ENCODE measurements at places on chromosomes 5 and 9.

GRCh38 chr9:120619751-120620655, 40.0 kb upstream of the CDK5RAP2 start:
- no peaks in the 10 kb centered on the region for H3K27me3 ChIP-seq
- H3K27ac ChIP-seq = no peak overlapping the region
- DNase-seq = peak; percentile 69
- no peak overlapping the region for H3K4me3 ChIP-seq
- H3K36me3 ChIP-seq = no peaks in the 10 kb centered on the region

DNA sequence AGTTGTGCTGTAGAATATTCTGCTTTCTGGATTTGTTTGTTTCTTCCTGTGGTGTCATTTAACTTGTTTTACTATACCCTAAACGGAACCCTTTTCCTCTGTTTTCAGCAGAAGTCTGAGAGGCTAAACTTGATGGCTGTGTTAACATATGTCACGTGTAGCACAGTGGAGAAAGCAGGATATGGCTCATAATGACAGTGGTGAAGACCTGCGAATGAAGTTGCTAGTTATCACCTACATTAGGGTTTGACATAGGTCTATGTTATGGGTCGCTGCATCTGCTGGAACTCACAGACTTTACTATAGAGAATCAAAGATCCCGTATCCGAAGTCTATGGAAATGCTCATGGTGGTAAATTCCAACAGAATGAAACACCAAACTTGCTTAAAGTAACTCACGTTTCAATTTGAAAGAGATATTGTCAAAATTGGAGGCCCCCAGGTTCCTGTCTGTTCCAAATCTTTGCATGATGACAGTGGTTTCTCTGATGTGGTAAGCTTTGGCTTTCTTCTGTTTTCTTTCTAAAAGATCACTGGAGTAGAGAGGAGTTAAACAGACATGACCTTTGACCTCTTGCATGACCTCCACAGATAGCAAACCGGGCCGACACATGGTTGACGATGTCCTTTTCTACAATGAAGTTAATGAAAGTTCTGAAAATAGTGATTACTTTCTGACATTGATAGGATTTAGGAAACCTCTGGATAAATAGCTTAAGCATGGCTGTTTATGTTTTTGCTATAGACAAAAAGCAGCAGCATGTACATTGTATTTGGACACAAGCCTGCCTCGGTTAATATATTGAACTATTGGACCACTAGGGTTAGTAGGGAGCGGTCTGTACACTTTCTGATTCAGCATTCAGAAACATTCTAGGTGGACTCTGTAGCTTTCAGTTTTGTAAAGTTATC, 3.1 kb upstream of the CATSPER3 start:
- H3K4me1 ChIP-seq = peaks cover 9% of the 10 kb centered on the region
- no peak for DNase-seq
- no peak overlapping the region for H3K27ac ChIP-seq
- H3K36me3 ChIP-seq = no peaks in the 10 kb centered on the region
- H3K4me3 ChIP-seq = no peak overlapping the region
- no peaks in the 10 kb centered on the region for H3K27me3 ChIP-seq

- peaks cover 13% of the 10 kb centered on the region for H3K36me3 ChIP-seq
- no peaks in the 10 kb centered on the region for H3K27me3 ChIP-seq
- H3K4me3 ChIP-seq = no peak overlapping the region
- no peak overlapping the region for H3K27ac ChIP-seq
Measured at GRCh38 chr9:123099548-123099947, 66.1 kb downstream of the GPR21 start.

DNA sequence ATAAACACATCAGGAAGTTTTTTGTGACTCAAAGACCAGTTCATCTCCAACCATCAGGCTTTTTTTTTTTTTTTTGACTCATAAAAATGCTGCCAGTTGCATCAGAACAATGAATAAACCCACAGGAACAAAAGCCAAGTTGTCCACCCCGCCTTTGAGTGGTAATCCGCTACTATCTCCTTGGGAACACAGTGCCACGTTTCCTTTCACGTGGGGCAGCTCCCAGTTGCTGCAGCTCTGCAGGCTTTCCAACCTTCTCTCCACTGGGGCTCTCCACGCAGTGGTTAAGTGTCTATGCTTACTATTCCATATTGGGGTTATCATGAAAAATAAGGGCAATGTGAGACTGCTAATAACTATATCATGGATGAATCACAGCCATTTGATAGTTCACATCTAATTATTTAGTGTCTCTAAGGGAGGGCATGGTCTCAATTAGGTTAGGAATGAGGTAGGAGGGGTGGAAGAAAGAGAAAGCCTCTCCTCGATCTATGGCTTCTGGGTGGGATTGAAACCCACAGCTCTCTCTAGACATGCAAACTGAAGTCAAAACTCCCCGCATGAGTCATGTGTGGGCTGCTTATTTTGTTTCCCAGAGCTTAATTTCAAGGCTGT, 55.8 kb upstream of the ACTBL2 start:
- no peaks in the 10 kb centered on the region for H3K27me3 ChIP-seq
- no peak for DNase-seq
- no peaks in the 10 kb centered on the region for H3K4me1 ChIP-seq
- no peak overlapping the region for H3K4me3 ChIP-seq

DNA sequence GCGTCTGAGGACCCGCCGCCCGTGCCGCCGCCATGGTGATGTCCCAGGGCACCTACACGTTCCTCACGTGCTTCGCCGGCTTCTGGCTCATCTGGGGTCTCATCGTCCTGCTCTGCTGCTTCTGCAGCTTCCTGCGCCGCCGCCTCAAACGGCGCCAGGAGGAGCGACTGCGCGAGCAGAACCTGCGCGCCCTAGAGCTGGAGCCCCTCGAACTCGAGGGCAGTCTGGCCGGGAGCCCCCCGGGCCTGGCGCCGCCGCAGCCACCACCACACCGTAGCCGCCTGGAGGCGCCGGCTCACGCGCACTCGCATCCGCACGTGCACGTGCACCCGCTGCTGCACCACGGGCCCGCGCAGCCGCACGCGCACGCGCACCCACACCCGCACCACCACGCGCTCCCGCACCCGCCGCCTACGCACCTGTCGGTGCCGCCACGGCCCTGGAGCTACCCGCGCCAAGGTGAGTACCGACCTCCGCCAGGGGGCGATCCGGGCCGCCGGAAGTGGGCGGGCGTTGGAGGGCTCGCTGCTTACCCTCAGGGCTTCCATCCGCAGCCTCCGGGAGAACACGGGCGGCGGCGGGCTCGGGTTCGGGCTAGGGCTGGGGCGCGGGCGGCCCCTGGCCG, 8.5 kb downstream of the PRR7 start:
- H3K4me1 ChIP-seq = peaks cover 19% of the 10 kb centered on the region
- no peaks in the 10 kb centered on the region for H3K36me3 ChIP-seq
- peak; percentile 90 for DNase-seq
- peak overlapping the region; percentile 41 for H3K4me3 ChIP-seq
- H3K27ac ChIP-seq = peak overlapping the region; percentile 88

GRCh38 chr5:55620009-55620765, 85.4 kb upstream of the PLPP1 start:
- H3K27me3 ChIP-seq = no peaks in the 10 kb centered on the region
- peaks cover 12% of the 10 kb centered on the region for H3K4me1 ChIP-seq
- H3K36me3 ChIP-seq = no peaks in the 10 kb centered on the region

DNA sequence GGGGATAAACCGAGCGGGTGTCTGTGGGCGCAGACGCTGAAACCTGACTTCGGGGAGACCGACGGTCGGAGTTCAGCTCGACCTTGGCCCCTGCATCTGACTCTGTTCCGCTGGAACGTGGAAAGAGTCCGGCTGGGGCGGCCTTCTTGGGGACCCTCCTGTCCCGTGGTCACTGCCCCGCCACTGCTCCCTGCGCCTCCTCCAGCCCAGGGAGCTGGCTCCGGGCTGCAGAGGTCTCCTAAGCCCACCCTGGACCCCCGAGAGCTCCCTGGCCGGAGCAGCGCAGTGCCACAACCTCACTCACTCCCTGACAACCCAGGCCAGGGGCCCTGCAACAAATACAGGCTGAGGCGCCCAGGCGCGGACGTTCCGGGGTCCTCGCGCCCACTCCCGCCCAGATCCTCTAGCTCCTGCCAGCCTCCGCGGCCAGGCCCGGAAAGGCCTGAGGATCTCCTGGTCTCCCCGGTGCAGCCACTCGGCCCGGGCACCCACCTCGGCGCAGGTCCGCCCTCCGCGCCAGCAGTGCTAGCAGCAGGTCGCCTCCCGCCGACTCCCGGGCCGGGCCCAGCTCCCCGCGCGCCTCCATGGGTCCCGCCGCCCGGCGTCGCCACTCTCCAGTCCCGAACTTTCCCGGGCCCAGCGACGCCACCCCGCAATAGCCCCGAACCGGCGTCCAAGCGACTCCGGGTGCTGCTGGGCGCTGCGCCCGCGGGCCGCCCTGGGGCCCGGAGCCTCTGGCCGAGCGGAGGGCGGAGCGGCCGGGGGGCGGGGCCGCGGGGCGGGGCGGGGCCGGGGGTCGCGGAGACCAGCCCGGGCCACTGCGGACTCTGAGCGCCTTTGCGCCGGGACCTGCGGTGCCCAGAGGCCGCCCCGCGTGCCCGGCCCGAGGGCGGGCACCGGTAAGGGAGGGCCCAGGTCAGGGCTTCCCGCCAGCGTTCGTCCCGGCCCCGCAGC, 2.2 kb downstream of the LHX3 start:
- H3K27ac ChIP-seq = no peak overlapping the region
- no peak for DNase-seq
- H3K4me1 ChIP-seq = peaks cover 14% of the 10 kb centered on the region

GRCh38 chr9:91724609-91725505, 225.2 kb downstream of the ROR2 start:
- H3K27ac ChIP-seq = no peak overlapping the region
- no peak overlapping the region for H3K4me3 ChIP-seq
- H3K4me1 ChIP-seq = peaks cover 5% of the 10 kb centered on the region
- DNase-seq = no peak
- no peaks in the 10 kb centered on the region for H3K36me3 ChIP-seq

DNA sequence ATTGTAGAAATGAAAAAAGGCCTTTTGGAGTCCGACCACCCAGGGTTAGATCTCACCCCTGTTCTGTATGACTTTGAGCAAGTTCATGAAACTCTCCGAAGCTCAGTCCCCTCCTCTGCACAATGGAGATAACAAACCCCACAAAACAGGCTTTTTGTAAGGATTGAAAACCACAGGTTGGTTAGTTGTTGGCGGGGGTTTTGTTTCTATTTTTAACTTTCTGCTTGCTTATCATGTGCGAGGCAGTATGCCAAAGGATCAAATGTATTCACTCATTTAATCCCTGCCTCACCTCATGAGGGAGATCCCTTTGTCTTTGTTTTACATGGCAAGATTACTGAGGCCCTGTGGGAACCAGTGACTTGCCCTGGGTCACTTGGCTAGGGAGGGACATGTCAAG, 539.1 kb downstream of the CDK5RAP2 start:
- H3K27ac ChIP-seq = no peak overlapping the region
- H3K4me1 ChIP-seq = no peaks in the 10 kb centered on the region
- no peaks in the 10 kb centered on the region for H3K36me3 ChIP-seq
- no peak for DNase-seq
- no peaks in the 10 kb centered on the region for H3K27me3 ChIP-seq

DNA sequence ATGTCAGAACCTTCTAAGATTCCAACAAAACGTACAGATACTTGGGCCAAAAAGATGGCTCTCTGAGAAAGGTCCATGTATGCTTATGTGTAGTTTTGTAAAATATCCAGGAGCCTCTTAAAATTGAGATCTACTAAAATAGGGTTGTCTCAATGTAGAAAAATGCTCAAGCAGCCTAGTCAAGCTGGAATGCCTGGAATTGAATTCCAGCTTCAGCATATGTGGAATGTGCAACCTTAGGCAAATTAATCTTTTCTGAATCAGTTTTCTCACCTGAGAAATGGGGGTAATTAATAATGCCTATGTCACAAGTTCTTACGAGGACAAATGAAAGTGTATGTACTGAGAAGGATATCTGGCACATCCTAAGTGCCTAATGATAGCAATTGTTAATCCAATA, 662.4 kb downstream of the DTWD2 start:
- H3K27ac ChIP-seq = no peak overlapping the region
- no peak for DNase-seq
- no peaks in the 10 kb centered on the region for H3K4me1 ChIP-seq
- H3K27me3 ChIP-seq = no peaks in the 10 kb centered on the region
- no peaks in the 10 kb centered on the region for H3K36me3 ChIP-seq
- H3K4me3 ChIP-seq = no peak overlapping the region

GRCh38 chr9:132004323-132004722, 75.3 kb downstream of the MED27 start:
- DNase-seq = no peak
- H3K27me3 ChIP-seq = no peaks in the 10 kb centered on the region
- H3K4me1 ChIP-seq = no peaks in the 10 kb centered on the region
- H3K4me3 ChIP-seq = no peak overlapping the region

GRCh38 chr5:124512236-124512635, 234.2 kb downstream of the ZNF608 start:
- no peaks in the 10 kb centered on the region for H3K27me3 ChIP-seq
- no peaks in the 10 kb centered on the region for H3K36me3 ChIP-seq
- no peak overlapping the region for H3K4me3 ChIP-seq
- DNase-seq = no peak
- no peak overlapping the region for H3K27ac ChIP-seq

- no peaks in the 10 kb centered on the region for H3K4me1 ChIP-seq
- H3K27me3 ChIP-seq = no peaks in the 10 kb centered on the region
- H3K4me3 ChIP-seq = no peak overlapping the region
- no peak overlapping the region for H3K27ac ChIP-seq
- no peaks in the 10 kb centered on the region for H3K36me3 ChIP-seq
- DNase-seq = no peak
Measured at GRCh38 chr5:170273968-170274710, 23.4 kb downstream of the LCP2 start.

Measured in body of pancreas (tissue), 4 donors.